ENCODE measurements at places on chromosomes 16 and 17.

DNA sequence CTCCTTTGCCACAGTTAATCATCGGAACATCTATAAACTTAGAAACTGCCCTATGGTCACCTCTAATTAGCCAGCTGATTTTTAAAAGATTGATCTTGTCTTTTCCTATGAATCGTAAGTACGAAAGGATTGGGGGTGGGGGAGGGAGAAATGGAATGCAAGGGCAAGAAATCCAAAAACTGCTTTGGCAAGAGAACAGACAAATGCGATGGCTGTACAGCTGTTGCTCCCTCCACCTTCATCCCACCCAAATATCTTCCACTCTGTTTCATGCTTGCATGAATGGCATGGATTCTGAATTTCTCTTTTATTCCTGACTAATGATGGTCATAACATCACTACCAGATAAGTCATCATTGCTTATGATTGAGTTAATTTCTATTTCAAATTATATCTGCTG, 165.7 kb downstream of the STX8 start:
- DNase-seq: no peak

GRCh38 chr17:34135841-34136240, 119.2 kb upstream of the CCL2 start:
- DNase-seq: no peak

- no peak for DNase-seq
These were observed 691 bp downstream of the USB1 start for GRCh38 chr16:58001781-58002415.

DNA sequence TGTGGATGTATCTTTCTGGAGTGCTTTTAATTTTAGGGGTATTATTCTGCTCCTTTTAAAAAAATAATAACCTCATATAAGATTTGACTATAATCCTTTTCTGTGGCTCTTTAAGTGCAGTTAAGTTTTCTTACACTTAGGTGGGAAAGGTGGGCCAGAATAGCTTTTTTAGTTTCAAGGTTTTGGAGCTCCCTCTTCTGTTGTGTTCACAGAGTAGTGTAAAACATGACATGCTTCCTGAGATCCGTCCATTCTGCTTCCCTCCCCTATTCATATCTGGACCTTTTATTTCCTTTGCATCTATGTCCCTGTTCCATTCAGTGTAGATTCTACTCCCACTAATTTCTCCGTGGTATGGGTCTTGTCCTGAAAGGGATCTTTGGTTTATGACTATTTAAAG, 12.8 kb downstream of the LRRC36 start:
- no peak for DNase-seq

GRCh38 chr17:10050597-10051101, 145.6 kb upstream of the RCVRN start:
- DNase-seq: no peak

DNA sequence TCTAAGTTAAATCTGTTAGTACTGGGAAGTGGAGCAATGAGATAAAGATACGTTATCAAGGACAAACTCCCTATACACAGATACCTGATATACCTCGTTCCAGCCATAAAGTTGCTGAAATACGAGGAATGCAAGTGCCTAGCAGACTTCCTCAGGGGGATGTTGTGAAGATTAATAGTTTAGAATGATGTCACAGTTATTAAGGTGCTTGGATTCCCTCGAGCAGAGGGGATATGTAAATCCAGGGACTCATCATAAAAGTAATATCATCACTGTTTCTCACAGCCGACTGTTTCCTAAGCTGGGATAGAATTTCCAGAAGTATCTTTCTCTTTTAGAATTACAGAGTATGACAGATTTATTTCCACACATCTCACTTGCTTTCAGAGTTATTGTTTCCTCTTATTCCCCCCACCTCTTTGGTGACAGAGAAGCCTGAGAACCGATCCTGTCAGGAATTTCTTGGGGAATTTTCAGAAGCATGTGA, 28.4 kb upstream of the ZFHX3 start:
- DNase-seq: no peak

DNA sequence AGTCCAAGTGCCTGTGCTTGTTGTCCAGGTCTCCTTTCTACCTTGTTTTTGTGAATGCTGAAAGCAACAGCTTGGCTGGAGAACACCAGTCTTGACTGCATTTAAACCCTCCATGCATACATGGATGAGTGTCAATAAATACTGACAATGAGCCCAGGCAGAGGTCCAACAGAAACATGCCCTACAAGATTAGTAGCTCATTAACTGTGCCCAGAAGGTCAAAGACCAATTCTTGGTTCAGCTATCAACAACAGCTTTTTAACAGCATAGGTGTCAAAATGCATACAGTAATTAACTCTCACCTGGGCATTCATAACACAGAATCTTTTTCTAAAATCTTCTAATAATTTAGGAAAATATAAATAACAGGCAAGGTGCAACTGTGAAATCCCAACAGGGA, 63.2 kb downstream of the N4BP1 start:
- DNase-seq: no peak

DNA sequence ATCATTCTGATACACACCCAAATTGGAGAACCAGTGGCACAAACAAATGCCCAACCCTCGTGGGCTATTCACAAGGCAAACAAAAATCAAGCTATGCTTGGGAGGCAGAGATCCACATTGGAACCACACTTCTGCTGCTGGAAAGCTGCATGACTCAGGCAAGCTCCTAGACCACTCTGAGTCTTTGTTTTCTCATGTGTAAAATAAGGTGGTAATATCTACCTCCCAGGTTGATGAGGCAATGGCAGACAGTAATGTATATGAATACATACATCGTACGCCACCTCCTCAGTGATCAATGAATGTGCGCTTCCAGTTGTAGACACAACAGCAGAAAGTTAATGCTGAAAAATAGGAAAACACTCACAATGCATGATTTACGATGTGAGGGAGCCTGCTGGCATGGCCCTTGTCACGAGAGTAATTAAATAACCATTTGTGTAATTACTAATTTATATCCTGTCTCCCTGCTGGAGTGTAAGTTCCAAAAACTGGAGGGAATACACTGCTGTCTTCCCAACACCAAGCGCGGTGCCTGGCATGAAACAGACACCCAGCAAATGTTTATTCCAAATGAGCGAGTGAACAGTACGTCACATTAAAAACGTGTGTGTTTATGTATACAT, 69.9 kb upstream of the HSBP1 start:
- DNase-seq: no peak

GRCh38 chr16:77064037-77064436, 127.0 kb upstream of the MON1B start:
- DNase-seq: no peak

DNA sequence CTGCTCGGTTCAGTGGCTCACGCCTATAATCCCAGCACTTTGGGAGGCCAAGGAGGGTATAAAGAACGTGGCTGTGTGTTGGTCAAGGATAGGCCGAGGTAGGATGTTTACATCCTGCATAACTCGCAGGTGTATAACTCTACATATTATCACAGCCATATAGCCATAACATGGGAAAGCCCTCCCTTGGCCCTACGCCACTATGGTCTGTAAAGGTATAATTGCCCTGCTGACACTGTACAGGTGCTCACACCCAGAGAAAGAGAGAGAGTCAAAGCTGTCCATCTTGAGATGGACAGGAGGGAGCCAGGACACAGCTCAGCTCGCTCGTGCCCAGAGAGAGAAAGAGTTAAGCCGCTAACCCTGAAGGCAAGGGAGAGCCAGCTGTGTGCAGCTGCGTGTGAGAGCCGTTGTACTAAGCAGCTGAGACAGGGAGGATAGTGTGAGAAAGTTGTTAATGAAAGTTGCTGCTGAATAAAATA, 30.4 kb upstream of the DHX8 start:
- no peak for DNase-seq

GRCh38 chr17:20968913-20969616, 73.7 kb downstream of the USP22 start:
- DNase-seq: no peak

- no peak for DNase-seq
These were observed 14.7 kb downstream of the TPPP3 start for GRCh38 chr16:67378642-67379041.

GRCh38 chr17:31476525-31477416, 85.3 kb downstream of the RAB11FIP4 start:
- no peak for DNase-seq

DNA sequence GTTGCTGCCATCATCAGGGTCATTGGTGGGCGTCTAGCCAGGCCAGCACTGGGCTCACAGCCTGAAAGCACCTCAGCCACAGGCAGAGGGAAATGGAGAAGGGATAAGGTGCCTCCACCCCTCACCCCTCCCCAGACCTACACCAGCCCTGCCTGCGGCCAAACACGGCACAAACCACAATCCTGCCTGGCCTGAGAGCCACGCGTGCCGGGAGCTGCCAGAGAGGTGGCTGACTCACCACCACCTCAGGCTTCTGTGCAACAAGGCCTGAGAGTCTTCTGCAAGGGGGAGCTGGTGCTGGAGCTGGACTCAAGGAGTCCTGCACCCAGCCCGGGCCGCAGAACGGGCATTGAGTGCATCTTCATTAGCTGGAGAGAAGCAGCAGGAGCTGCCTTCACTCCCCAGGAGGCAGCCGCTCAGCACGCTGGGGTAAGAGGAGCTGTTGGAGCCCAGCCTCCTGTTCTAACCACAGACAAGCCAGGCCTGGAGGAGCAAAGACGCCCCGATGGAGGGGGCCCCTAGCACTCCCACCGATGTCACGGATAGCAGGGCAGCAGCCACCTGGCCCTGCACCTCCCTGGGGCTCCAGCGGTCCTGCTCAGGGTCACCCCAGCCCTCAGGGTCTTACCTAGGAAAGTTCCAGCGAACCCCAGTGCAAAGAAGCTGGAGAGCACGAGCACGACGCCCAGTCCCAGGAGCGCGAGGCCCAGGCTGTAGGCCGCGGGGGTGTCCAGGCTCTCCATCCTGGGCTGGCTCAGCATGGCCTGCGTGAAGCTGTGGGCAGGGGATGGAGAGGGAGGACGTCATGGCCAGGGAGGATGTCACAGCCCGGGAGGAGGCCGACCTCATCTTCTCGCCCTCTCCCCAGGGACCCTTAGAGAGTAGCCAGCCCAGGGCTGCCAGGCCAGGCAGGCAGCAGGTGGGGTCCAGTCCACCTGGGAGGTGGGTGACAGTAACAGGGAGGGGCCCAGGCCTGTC, 16.0 kb upstream of the RASD1 start:
- no peak for DNase-seq

- no peak for DNase-seq
These were observed 64.8 kb downstream of the NT5M start for GRCh38 chr17:17367931-17368330.

DNA sequence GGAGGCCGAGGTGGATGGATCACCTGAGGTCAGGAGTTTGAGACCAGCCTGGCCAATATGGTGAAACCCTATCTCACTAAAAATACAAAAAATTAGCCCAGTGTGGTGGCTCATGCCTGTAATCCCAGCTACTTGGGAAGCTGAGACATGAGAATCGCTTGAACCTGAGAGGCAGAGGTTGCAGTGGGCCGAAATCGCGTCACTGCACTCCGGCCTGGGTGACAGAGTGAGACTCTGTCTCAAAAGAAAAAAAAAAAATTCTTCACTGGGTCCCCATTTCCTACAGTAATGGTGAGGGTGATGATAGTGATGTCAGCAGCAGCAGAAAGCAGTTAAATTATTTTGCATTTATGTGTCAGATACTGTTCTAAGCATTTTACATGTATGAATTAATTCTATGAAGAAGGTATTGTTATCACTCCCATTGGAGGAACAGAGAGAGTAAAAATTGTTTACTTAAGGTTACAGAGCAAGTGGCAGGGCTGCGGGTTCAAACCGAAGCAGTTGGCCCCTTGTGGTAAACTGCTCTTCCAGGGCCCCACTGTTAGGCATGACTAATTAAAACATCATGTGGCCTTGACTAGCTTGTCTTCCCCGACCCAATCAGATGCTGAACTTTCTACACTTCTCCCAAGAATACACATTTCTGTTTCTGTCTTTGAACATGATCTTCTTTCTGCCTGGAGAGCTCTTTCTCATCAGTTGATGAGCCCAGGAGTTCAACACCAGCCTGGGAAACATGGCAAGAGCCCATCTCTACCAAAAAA, 45.8 kb downstream of the STAT3 start:
- no peak for DNase-seq

DNA sequence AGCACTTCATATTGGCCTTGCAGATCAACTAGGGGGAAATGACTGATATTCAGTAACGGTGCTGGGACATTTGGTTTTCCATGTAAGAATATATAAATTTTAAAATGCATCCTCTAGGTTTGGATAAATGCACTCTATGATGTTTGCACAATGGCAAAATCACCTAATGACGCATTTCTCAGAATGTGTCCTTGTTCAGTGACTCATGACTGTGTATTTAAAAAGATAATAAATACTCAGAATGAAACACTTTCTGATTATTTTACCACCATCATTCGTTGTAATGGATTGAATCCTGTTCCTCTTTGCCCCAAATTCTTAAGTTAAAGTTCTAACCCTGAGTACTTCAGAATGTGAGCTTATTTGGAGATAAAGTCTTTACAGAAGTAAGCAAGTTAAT, 17.2 kb upstream of the ADGRG1 start:
- DNase-seq: no peak

- no peak for DNase-seq
These were observed 2.6 kb upstream of the HPR start for GRCh38 chr16:72060405-72060804.

DNA sequence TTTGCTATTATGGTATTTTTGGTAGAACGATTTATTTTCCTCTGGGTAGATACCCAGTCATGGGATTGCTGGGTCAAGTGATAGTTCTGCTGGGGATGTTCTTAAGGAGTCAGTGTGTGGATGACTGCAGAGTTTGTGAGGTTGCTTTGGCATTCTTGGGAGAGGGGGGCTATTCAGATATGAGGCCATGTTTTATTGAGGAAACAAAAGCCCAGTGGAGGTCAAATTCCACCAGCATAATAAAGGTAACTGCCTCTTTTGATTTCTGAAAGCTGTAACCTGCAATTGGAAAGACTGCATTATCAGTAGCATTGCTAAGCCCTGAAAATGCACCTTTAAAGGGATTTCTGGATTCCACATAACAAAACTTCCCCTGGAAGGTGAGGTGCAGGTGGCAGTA, 43.7 kb upstream of the HNF1B start:
- DNase-seq: no peak

GRCh38 chr17:7311110-7311705, 3.8 kb downstream of the EIF5A start:
- DNase-seq: no peak

GRCh38 chr17:8016632-8017424, 14.4 kb downstream of the GUCY2D start:
- DNase-seq: peak; percentile 46

- no peak for DNase-seq
These were observed 31.0 kb downstream of the SRCIN1 start for GRCh38 chr17:38574712-38575111.

- DNase-seq: no peak
These were observed 14.6 kb upstream of the METTL9 start for GRCh38 chr16:21584817-21585216.

- no peak for DNase-seq
These were observed 4.7 kb downstream of the SYNRG start for GRCh38 chr17:37604556-37604955.

DNA sequence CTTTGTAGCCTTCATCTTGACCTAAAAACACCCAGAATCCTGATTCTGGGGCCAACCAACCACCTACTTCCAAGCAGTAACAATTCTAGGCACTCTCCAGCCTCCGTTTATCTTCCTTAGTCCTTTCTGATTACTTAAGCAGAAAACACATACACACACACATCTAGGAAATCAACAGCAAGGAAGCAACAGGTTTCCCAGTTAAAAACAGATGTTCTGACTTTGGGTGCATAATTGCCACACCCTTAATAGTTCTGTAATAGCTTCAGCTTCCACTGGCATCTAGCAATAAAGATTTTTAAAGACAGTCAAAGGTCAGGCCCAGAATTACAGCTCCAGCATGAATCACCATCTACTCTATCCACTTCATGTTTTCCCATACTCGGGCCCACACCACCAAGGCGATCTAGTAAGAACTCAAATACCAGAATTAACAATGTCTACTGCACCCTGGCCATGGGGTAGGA, 2.6 kb downstream of the ARHGAP17 start:
- no peak for DNase-seq

All from stimulated activated CD8-positive, alpha-beta memory T cell treated with anti-CD3 and anti-CD28 coated beads, Interleukin-2, amount 100 ng/mL, for 48 hours (primary cell).